Forelimb muscle (tissue), 1 donor: ENCODE measurements at places on chromosomes 12 and 14. TPM values are rescaled to one million over a fixed set of nuclear protein-coding genes. Genes with fewer than 3 reads are reported as not detected.

Gene PROX2
- 0.85 TPM for polyA plus RNA-seq

DNA sequence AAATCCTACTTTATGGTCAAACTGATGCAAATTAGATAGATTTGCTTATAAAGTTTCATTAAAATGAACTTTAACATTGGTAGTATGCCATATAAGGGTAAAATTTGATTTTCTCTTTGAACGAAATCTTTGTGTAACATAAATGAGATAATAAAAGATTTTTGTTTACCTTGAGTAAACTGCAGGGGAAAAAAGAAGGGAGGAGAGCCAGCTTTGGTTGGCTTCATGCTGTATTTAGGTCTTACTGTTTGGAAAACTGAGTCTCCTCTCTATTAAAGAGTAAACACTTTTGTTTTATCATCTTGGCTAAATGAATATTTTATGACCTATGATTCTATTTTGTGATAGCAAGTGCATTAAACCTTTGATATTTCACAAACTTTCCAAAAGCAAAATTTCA, 267.6 kb downstream of the IPO8 start:
- no peak for DNase-seq

GRCh38 chr12:121214855-121215745, 5.2 kb downstream of the P2RX4 start:
- DNase-seq: no peak

Gene SYNE3
- polyA plus RNA-seq: 9.2 TPM

Gene GPRC5A
- polyA plus RNA-seq: 1.9 TPM

- DNase-seq: no peak
Measured at GRCh38 chr12:89309815-89310214, 42.5 kb downstream of the DUSP6 start.

Gene TTC9
- polyA plus RNA-seq: 10.9 TPM

- no peak for DNase-seq
Measured at GRCh38 chr12:89575374-89575773, 49.5 kb upstream of the POC1B start.

DNA sequence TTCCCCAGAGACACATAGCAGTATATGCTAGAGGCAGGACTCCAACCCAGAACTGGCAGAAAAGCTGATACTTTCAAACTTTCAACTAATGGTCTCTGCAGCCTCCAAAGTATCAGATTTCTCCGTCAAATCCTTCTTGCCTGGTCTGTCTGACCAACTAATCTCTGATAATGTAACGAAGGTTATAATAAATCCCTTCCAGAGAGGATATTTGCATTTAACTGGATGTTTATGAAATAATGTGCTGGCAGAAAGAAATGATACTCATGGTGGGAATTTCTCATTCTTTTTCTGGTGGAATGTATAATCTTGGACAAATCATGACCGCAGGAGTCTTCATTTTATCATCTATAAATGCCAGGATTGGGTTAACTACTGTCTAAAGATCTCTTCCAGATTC, 860.3 kb downstream of the DIO2 start:
- no peak for DNase-seq

- DNase-seq: no peak
Measured at GRCh38 chr14:99966912-99967311, 98.3 kb upstream of the EVL start.

DNA sequence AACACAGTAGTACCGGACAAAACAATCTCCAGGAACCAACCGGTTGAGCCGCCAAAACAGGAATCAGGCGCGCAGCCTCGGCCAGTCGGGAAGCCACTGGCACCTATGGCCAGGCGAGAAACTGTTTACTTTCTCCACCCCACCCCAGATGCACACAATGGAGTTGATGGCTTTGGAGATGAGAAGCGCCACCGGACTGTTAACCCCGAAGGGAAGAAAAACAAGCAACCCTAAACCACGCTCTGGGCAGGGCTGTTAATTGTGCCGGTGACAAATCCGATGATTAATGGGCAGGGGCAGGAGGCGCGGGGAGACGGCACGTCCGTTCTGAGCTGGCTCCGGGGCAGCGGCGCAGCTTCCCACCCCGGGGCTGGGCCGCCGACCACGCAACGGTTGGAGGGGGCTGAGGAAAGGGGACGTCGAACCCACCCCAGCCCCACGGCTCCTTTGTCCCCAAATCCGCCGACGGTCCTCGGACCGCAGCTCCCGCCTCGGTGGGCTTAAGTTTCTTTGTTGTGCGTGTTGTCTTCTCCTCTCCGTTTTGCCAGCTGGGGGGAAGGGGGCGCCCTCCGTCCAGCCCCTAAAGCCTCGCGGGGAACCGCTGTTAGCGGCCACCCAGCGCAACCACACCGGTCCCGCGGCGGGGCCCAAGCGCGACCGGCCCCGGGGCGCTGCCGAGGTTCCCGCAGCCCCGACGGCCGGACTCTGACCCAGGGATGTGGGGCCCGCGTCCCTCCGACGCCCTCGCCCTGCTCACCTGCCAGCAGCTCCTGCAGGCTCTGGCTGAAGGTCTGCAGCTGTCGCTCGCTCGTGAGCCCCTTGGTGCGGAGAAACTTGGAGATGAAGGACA, 790 bp downstream of the BTG1 start:
- no peak for DNase-seq

Gene GPR84
- 0.15 TPM for polyA plus RNA-seq

Gene C3AR1
- polyA plus RNA-seq: 3.3 TPM

Gene ST8SIA1
- polyA plus RNA-seq: 8.0 TPM

Gene TROAP
- polyA plus RNA-seq: 11.4 TPM

GRCh38 chr14:105363847-105364708, 34.3 kb upstream of the TEX22 start:
- DNase-seq: no peak

- DNase-seq: no peak
Measured at GRCh38 chr12:108173892-108174291, 44.8 kb downstream of the WSCD2 start.

Gene TRMT61A
- 7.2 TPM for polyA plus RNA-seq

Gene ENDOU
- polyA plus RNA-seq: 0.71 TPM

DNA sequence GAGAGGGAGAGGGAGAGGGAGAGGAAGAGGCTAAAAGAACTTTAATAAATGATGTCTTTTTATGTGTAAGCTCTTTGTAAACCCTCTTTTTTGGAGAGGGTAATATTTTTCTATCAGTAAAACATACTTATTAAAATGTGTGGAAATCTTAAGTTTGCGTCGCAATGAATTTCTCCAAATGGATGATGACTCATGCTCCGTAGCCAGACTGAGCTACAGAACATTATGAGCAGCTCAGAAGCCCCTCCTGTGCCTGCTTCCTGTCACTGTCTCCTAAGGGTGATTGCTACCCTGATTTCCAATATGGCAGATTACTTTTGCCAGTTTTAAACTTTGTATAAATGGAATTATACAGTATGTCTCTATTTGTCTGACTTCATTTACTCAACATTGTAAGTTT, 13.0 kb upstream of the PYGL start:
- no peak for DNase-seq

Gene ANO2
- 4.0 TPM for polyA plus RNA-seq

- DNase-seq: no peak
Measured at GRCh38 chr14:100409003-100409360, 85.8 kb downstream of the SLC25A47 start.
